ENCODE measurements at places on chromosomes 3 and 15.

- peak; percentile 92 for DNase-seq
Observed at GRCh38 chr15:40279437-40280141, 3.3 kb downstream of the ANKRD63 start.

- peak; percentile 54 for DNase-seq
Observed at GRCh38 chr3:15812183-15812582, 14.4 kb upstream of the ANKRD28 start.

DNA sequence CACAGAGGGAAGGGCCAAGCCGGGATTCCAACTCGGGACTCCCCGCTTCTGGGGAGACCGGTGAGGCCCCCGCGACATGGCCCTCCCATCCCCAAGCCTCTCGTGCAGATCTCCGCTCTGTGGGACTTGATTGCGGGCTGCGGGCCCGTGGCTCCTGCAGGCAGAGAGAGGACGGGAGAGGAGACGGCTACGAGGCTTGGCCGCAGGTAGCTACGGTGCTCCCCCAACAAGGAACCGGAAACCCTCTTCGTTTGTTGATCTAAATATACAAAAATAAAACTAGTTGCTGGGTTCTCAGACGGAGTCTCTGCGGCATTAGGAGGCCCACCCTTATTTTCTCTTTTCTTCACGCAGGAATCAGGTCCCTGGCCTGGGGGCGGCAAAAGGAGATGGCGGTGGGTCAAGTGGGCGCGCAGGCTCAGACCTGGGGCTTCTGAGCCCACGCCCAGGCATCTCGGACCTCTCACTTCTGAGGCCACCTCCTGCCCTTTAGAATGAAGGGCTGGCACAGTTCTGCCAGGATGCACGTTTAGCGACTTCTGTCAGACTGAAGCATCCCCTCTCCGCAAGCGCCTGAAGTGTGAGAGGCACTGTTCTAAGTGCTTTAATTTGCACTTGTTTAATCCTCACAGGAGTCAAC, 10.9 kb downstream of the GNB5 start:
- no peak for DNase-seq

DNA sequence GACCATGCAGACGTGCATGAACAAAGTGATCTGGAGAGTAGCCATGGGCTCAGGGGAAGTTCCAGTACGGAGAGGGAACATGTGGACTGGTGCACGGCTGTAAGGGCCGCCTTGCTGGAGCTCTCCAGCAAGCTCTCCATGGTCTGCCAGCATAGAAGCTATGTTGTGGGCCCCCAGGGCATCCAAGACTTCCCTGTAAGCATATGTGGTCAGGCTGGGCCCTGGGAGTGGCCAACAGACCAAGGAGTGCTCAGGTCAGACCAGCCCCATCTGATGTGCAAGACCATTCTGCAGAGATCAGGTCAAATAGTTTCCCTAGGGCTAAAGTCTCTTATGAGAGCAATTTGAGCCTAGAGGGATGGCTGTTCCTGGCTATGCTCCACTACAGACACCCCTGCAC, 110.1 kb upstream of the DAZL start:
- DNase-seq = no peak
